SJSA1 (cell line): ENCODE measurements at places on chromosomes 5 and 9. TPM values are rescaled to one million over a fixed set of nuclear protein-coding genes. Genes with fewer than 3 reads are reported as not detected.
A peak's percentile ranks its signal among the peaks of the same experiment; 100 is the strongest.

The TMEM174 gene
- total RNA-seq: not detected in 2 replicates

The TAS2R1 gene
- total RNA-seq: not detected in 2 replicates

The FAM169A gene
- 16.5 and 21.9 TPM in 2 replicates for total RNA-seq

The WNT8A gene
- not detected in 2 replicates for total RNA-seq

The HRCT1 gene
- total RNA-seq: 0.63 TPM in 1 of 2 replicates, not detected in the other

The SMIM33 gene
- not detected in 2 replicates for total RNA-seq

The BHMT gene
- not detected in 2 replicates for total RNA-seq

The ALDH1A1 gene
- total RNA-seq: not detected in 2 replicates

The ASS1 gene
- 20.9 and 25.2 TPM in 2 replicates for total RNA-seq

The FOXI1 gene
- not detected in 2 replicates for total RNA-seq

The ZFP37 gene
- 0.31 and 1.00 TPM in 2 replicates for total RNA-seq

The DDX4 gene
- total RNA-seq: not detected in 2 replicates

The UBAP2 gene
- total RNA-seq: 5.2 and 10.7 TPM in 2 replicates

The BRINP1 gene
- not detected in 2 replicates for total RNA-seq

GRCh38 chr9:98874721-98875255 is 67.3 kb downstream of the GALNT12 start:
- H3K4me1 ChIP-seq: peaks cover 5% of the 10 kb centered on the region
- DNase-seq: no peak
- no peaks in the 10 kb centered on the region for H3K27me3 ChIP-seq
- no peak overlapping the region for H3K27ac ChIP-seq
- H3K36me3 ChIP-seq: no peaks in the 10 kb centered on the region

DNA sequence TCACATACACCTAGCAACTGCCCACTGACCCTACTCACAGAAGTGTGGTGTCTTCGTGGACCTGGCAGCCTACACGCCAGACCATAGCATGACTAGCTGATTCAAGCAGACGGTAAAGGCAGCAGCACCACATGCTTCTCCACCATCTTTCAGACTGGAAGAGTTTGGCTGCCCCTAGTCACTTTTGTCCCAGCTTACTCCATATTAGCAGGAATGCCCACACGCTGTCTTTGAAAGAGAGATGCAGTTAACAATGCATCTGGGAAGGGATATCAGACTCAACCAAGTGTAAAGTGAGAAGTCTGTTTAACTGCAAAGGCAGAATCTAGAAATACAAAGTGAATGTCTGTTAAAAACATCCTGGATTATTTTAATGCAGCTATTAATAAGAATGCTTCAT is 177.2 kb upstream of the GNA14 start:
- H3K4me1 ChIP-seq: peaks cover 17% of the 10 kb centered on the region
- no peaks in the 10 kb centered on the region for H3K36me3 ChIP-seq
- no peak overlapping the region for H3K27ac ChIP-seq
- no peaks in the 10 kb centered on the region for H3K27me3 ChIP-seq
- no peak overlapping the region for H3K4me3 ChIP-seq

- no peak for DNase-seq
- no peak overlapping the region for H3K27ac ChIP-seq
- no peaks in the 10 kb centered on the region for H3K36me3 ChIP-seq
- H3K4me1 ChIP-seq: 0 out of 2 replicates have a peak, but pooled peaks cover 5% of the 10 kb centered on the region
- H3K27me3 ChIP-seq: no peaks in the 10 kb centered on the region
These were observed 203.7 kb upstream of the SLC24A2 start for GRCh38 chr9:19992556-19992955.

- no peak overlapping the region for H3K27ac ChIP-seq
- no peak for DNase-seq
- H3K27me3 ChIP-seq: peaks cover 7% of the 10 kb centered on the region; the same call in 1 of the 2 replicates
- no peak overlapping the region for H3K4me3 ChIP-seq
- no peaks in the 10 kb centered on the region for H3K36me3 ChIP-seq
These were observed 278.4 kb downstream of the NSG2 start for GRCh38 chr5:174323878-174324281.

- H3K36me3 ChIP-seq: no peaks in the 10 kb centered on the region
- DNase-seq: no peak
- H3K27me3 ChIP-seq: peaks cover 32% of the 10 kb centered on the region
- H3K4me3 ChIP-seq: no peak within 1 kb of the TSS
- no peaks in the 10 kb centered on the region for H3K4me1 ChIP-seq
- H3K27ac ChIP-seq: no peak within 1 kb of the TSS
These were observed at the start of gene PRLR for GRCh38 chr5:35230038-35230611. PRLR (minus strand) TSS chr5:35230487; CDS start chr5:35089620, 140,867 bp downstream.

DNA sequence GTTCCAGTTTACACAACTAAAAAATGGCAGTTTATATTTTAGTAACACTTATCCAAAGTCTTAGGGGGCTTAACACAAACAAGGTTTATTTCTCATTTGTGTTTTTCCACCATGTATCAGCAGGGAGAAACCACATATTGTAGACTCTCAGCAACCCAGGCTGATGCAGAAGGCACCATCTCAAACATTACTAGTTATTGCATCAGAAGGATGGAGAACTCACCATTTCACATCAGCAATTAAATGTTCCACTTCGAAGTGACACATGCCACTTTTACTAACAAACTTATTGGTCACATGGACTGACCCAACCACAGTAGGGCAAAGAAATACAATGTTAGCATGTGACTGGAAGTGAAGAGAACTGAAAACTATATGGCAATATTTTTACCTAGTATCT is 22.5 kb upstream of the SMC2 start:
- H3K4me3 ChIP-seq: no peak overlapping the region
- no peak for DNase-seq
- no peaks in the 10 kb centered on the region for H3K36me3 ChIP-seq

DNA sequence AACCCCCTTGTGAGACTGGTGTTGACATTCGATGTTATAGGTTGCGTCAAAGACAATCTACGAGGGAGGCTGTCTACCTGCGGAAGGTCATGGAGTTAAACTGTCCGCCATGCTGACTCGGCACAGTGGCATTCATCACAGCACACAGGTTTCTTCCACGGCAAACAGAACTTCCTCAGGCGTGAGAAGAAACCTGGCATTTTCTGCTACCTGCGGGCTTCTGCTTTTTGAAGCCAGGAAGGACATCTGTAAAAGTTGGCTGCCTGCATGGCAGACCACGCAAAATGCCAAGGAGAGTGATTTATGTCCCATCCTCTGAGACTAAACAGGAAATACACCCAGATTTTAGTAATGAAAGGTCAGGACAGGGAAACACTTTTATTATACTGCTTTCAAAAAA is 809.8 kb upstream of the NUDT12 start:
- H3K27me3 ChIP-seq: no peaks in the 10 kb centered on the region
- H3K36me3 ChIP-seq: no peaks in the 10 kb centered on the region
- DNase-seq: no peak
- H3K4me1 ChIP-seq: no peaks in the 10 kb centered on the region
- H3K27ac ChIP-seq: no peak overlapping the region

- H3K27ac ChIP-seq: no peak overlapping the region
- no peak overlapping the region for H3K4me3 ChIP-seq
- no peaks in the 10 kb centered on the region for H3K27me3 ChIP-seq
- peaks cover 28% of the 10 kb centered on the region for H3K4me1 ChIP-seq
- DNase-seq: no peak
- 0 out of 2 replicates have a peak, but pooled peaks cover 7% of the 10 kb centered on the region for H3K36me3 ChIP-seq
These were observed 45.9 kb downstream of the PDCD1LG2 start for GRCh38 chr9:5556101-5556705.

GRCh38 chr9:111917980-111918379 is 21.4 kb downstream of the UGCG start:
- DNase-seq: no peak
- H3K36me3 ChIP-seq: peaks cover 62% of the 10 kb centered on the region
- no peak overlapping the region for H3K4me3 ChIP-seq
- no peak overlapping the region for H3K27ac ChIP-seq

DNA sequence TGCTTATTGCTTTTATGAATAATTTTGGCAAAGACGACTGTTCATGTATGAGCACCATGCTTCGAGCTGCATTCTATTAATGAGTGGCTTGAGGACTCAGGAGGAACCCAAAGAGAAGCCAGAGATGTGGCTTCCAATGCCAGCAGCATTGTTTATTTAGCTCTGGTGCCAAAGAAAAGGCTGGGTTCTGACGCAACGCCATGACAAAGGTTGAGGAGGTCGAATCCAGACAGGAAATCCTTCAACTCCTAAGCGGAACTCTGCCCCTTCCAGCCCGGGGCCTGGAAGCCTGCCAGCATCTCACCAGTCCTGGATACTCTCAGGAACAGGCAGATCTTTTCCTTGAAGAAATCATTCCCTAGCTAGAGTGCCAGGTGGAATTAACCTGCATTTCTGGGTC is 104.4 kb downstream of the ARHGAP26 start:
- H3K27me3 ChIP-seq: no peaks in the 10 kb centered on the region
- H3K27ac ChIP-seq: no peak overlapping the region
- no peaks in the 10 kb centered on the region for H3K36me3 ChIP-seq

GRCh38 chr5:131981516-131981915 is 29.9 kb downstream of the ACSL6 start:
- no peaks in the 10 kb centered on the region for H3K36me3 ChIP-seq
- H3K4me3 ChIP-seq: no peak overlapping the region
- no peaks in the 10 kb centered on the region for H3K4me1 ChIP-seq
- H3K27me3 ChIP-seq: no peaks in the 10 kb centered on the region; the same call in 1 of the 2 replicates

DNA sequence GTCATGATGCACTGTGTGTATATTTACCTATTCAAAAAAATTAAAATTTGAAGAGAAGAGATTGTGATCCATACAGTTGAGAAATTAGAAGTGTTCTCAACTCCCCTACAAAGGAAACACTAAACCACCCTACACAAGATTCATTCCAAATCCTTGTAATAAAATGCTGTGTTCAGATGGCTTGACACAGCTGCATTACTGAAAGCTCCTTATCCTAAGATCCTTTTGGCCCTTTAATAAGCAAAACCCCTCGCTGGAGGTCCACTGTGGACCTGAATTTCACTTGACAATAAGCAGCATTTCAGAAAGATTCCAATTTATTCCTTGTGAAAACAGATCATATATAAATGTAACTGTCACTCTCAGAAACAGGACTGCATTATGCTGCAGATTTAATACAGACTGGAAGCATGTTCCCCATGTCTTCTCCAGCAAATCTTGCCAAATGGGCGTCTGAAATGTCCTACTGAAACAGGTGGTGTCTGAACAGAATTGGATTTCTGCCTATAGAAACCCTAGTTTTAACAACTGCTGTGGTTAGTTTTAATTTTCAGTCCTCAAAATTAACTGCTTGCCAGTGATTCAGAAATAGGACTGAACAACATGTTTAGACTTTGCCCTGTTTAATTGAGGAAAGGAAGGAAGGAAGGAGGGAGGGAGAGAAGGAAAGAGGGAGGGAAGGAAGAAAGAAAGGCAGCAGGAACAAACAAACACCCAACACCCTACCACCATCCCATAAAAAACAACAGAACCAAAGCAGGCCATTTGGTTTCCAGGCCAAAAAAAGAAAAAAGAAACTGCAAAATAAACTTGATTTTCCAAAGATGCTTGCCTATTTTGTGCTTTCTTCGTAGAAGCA is 179.6 kb downstream of the MLLT3 start:
- no peak overlapping the region for H3K4me3 ChIP-seq
- no peak for DNase-seq
- H3K27ac ChIP-seq: no peak overlapping the region
- no peaks in the 10 kb centered on the region for H3K36me3 ChIP-seq
- H3K4me1 ChIP-seq: peaks cover 3% of the 10 kb centered on the region; the same call in 1 of the 2 replicates

GRCh38 chr5:169542811-169543210 is 40.8 kb upstream of the SPDL1 start:
- H3K36me3 ChIP-seq: no peaks in the 10 kb centered on the region
- H3K27me3 ChIP-seq: no peaks in the 10 kb centered on the region
- DNase-seq: no peak
- no peak overlapping the region for H3K27ac ChIP-seq
- H3K4me1 ChIP-seq: 0 out of 2 replicates have a peak, but pooled peaks cover 4% of the 10 kb centered on the region

- no peak overlapping the region for H3K4me3 ChIP-seq
- H3K27me3 ChIP-seq: no peaks in the 10 kb centered on the region
- no peak for DNase-seq
- H3K4me1 ChIP-seq: no peaks in the 10 kb centered on the region
- H3K36me3 ChIP-seq: no peaks in the 10 kb centered on the region
- H3K27ac ChIP-seq: no peak overlapping the region
These were observed 480.8 kb upstream of the CCNG1 start for GRCh38 chr5:162956570-162956969.

GRCh38 chr9:107281184-107281583 is 1.9 kb upstream of the RAD23B start:
- no peaks in the 10 kb centered on the region for H3K27me3 ChIP-seq
- H3K4me1 ChIP-seq: peaks cover 16% of the 10 kb centered on the region
- peaks cover 20% of the 10 kb centered on the region for H3K36me3 ChIP-seq
- DNase-seq: no peak
- H3K4me3 ChIP-seq: no peak overlapping the region

GRCh38 chr9:16367605-16368231 is 502.8 kb downstream of the BNC2 start:
- no peak for DNase-seq
- H3K4me3 ChIP-seq: no peak overlapping the region
- H3K27me3 ChIP-seq: no peaks in the 10 kb centered on the region
- H3K4me1 ChIP-seq: peaks cover 16% of the 10 kb centered on the region

- DNase-seq: peak; percentile 9
- no peaks in the 10 kb centered on the region for H3K36me3 ChIP-seq
- no peaks in the 10 kb centered on the region for H3K27me3 ChIP-seq
These were observed 339.0 kb upstream of the CTNND2 start for GRCh38 chr5:12242950-12243888.

DNA sequence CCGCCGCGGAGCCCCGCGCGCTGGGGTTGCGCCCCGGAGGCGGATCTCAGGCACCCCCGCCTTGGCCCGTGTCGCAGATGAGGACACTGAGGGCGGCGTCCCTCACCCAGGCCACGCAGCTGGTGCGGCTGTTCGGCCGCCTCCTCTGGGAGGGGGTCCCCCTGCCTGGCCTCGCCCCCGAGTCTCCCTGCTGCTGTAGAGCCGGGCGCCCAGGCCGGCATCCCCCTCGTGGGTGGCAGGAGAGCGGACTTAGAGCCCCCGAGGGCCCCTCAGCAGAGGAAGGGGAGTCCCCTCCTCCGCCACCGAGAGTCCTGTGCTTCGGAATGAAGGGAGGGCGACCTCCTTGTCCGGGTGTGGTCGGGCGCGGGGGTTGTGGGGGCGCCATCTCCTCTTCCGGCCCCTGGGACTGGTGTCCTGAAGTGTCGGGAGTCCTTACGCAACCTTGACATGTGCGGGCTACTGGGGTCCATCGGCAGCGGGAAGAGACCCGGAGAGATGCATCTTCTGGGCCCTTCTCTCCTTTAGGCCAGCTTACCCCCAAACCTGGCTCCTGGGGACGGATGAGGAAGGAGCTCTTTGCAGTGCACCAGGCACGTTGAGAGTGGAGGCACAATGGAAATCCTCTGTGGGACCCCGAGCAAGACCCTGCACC is 11.7 kb upstream of the EXOSC2 start:
- DNase-seq: no peak
- peak overlapping the region; percentile 44 for H3K4me3 ChIP-seq
- H3K27ac ChIP-seq: no peak overlapping the region
- no peaks in the 10 kb centered on the region for H3K36me3 ChIP-seq
- peaks cover 6% of the 10 kb centered on the region; the same call in 1 of the 2 replicates for H3K27me3 ChIP-seq
